Stimulated activated CD8-positive, alpha-beta memory T cell treated with anti-CD3 and anti-CD28 coated beads, Interleukin-15, amount 100 ng/mL, for 48 hours (primary cell): ENCODE measurements at places on chromosomes 5 and 9.

- no peak for DNase-seq
Measured at GRCh38 chr9:79573412-79573923, 1.7 kb downstream of the TLE4 start.

- DNase-seq = no peak
Measured at GRCh38 chr5:98570661-98571191, 202.7 kb upstream of the RGMB start.

DNA sequence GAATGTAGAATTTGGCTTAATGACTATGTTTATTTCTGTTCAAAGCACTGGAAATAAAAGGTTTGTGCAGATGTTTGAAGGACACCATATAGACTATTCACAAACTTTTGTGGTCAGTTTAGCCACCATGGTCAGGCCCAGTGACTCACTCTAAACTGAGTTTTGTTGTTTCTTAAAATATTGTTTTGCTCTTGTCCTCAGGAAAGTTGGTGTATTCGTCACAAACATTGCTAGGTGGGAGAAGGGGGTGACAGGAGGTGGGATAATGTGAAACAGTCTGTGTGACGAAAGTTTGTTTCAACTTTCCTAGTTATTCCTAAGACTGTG lies 35.0 kb upstream of the LIFR start:
- no peak for DNase-seq

GRCh38 chr5:67259548-67260215 lies 63.1 kb upstream of the CD180 start:
- DNase-seq = no peak

- DNase-seq = no peak
Measured at GRCh38 chr9:6382681-6383080, 30.3 kb upstream of the UHRF2 start.

- no peak for DNase-seq
Measured at GRCh38 chr9:130018265-130018664, 24.7 kb downstream of the FNBP1 start.

DNA sequence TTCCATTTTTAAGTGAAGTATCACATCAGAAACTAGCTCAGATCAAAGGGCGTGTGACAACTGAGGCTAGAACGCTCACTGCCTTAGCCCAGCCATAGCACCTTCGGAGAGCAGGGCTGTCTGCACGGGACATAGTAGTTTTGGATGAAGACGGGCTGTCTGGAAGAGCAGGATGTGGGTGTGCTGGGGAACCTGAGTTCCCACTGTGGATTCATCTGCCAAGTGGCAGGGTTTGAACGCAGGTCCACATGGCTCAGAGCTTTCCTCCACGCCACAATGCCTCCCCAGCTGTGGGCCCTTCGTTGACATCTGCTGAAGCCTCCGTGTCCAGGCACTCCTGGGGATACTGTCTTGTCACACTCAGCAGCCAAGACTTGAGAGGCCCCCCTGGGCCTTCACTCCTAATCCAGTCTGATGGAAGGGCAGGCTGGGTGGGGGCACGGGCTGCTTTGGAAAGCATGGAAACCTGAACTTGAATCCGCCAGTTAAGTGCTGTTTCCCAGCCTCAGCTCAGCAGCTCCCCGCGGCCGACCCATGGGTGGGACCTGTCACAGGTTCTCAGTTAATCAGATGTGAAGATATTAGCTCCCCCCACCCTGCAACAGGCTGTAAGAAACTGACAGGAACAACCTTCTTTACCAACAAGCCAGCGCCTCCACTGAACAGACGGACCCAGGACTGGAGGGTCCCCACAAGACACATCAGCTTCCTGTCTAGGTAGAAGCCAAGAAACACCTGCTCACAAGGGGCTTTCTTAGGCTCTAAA lies 228.1 kb downstream of the FANCC start:
- DNase-seq = no peak

DNA sequence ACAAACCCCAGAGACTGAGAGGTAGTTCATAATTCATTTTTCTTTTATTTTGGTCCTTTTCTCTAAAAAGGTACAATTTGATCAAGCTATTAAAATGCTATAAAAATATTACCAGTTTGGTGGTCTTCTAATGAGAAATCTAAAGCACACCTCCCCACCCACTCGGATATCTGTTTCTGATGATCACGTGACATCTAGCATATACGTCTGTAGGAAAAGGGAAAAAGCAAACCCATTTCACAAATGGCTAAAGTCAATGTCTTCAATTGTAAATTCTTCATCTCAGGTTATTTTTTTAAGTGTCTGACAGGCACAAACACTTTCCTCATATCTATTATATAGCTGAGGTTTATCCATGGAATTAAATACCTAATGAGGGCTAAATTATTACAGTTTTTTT lies 18.9 kb downstream of the ZNF354A start:
- no peak for DNase-seq

GRCh38 chr5:173664154-173664526 lies 47.7 kb upstream of the BOD1 start:
- no peak for DNase-seq

DNA sequence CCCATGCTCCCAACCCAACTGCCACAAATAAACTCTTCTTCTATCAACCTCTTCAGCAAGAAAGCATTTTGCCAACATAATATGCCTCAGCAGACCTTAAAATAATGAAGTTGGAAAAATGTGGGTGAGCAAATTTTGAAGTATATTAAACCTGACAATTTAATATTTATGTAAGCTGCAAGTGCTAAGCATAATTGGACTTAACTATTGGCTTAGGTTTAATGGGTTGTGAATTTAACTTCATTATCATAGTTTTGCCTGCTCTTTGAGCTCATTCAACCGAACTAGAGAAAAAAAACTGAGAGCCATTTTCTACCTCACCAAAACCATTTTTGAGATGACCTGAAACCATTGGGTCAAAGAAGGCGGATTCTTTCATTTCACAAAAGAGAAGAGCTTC lies 805.5 kb upstream of the DMAC1 start:
- no peak for DNase-seq

DNA sequence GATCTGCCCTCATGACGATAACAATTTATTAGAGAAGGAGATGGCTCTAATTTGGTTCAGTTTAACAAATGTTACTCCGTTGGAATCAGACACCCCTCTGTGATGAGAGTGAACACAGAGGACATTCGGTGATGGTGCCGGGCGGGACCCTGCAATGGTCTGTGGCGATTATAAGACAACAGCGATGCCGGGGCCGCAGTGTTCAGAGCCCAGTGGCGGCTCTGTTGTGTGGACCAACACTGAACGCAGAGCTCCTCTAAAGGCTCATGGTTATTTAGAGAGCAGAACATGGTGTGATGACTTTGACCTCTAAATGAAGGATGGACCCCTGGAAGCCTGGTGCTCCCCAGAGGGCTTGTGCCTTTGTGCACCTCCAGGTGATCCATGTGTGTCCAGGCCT lies 21.2 kb downstream of the UBE2QL1 start:
- DNase-seq = no peak

GRCh38 chr9:112308588-112308987 lies 24.8 kb downstream of the PTBP3 start:
- DNase-seq = no peak

DNA sequence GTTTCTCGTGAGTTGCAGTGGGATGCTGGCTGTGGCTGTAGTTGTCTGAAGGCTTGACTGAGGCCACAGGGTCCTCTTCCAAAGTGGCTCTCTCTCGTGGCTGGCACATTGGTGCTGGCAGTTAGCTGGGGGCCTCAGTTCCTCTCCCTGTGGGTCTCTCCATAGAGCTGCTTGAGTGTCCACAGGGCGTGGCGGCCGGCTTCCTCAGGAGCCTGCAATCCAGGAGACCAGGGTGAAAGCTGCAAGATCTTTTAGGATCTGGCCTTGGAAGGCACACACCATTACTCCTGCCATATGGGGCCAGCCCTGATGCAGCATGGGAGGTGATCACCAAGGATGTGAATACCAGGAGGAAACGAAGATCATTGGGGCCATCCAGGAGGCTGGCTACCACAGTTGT lies 41.1 kb downstream of the ANKRD33B start:
- no peak for DNase-seq

GRCh38 chr5:10145923-10146401 lies 103.7 kb downstream of the ATPSCKMT start:
- no peak for DNase-seq
